ENCODE measurements at places on chromosomes 12 and 14. TPM values are rescaled to one million over a fixed set of nuclear protein-coding genes. Genes with fewer than 3 reads are reported as not detected.

BDKRB2 gene
- polyA plus RNA-seq = not detected

AQP6 gene
- polyA plus RNA-seq = not detected

LRIG3 gene
- polyA plus RNA-seq = not detected

CRACR2A gene
- 21.4 TPM for polyA plus RNA-seq

AACS gene
- polyA plus RNA-seq = 12.5 TPM

OLR1 gene
- not detected for polyA plus RNA-seq

HHIPL1 gene
- polyA plus RNA-seq = not detected

GPR137C gene
- not detected for polyA plus RNA-seq

SSTR1 gene
- not detected for polyA plus RNA-seq

- peaks cover 44% of the 10 kb centered on the region for H3K36me3 ChIP-seq
- H3K27me3 ChIP-seq = no peaks in the 10 kb centered on the region
- H3K4me3 ChIP-seq = no peak overlapping the region
- DNase-seq = no peak
- no peak overlapping the region for H3K27ac ChIP-seq
- peaks cover 64% of the 10 kb centered on the region for H3K4me1 ChIP-seq
These were observed 10.0 kb downstream of the SRSF5 start for GRCh38 chr14:69776875-69777453.

DNA sequence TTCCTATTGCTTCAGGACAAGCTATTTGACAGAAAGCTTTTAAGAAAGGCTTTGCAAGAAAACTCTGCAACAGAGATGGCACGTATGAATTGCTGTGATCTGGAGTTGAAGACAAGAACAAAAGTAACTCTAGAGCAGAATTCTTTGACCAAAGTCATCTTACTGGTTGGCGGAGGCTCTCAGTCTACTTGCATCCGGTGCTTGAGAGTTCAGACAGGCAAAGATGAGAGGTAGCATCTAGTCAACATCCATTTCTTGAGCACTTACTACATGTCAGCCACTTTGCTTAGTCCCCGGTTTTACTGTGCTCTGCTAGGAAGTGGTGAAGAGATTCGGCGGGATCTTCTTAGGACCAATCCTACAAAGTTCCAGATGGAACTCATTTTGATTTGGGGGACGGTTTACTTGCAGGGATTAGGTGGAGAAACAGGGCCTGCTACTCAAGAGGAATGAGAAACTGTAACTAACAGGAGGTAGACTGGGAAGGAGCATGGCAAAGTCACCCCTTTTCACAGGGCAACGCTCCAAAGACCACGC is 404 bp upstream of the CCDC91 start:
- no peaks in the 10 kb centered on the region for H3K36me3 ChIP-seq
- no peaks in the 10 kb centered on the region for H3K27me3 ChIP-seq
- no peak for DNase-seq
- H3K4me1 ChIP-seq = peaks cover 34% of the 10 kb centered on the region

DNA sequence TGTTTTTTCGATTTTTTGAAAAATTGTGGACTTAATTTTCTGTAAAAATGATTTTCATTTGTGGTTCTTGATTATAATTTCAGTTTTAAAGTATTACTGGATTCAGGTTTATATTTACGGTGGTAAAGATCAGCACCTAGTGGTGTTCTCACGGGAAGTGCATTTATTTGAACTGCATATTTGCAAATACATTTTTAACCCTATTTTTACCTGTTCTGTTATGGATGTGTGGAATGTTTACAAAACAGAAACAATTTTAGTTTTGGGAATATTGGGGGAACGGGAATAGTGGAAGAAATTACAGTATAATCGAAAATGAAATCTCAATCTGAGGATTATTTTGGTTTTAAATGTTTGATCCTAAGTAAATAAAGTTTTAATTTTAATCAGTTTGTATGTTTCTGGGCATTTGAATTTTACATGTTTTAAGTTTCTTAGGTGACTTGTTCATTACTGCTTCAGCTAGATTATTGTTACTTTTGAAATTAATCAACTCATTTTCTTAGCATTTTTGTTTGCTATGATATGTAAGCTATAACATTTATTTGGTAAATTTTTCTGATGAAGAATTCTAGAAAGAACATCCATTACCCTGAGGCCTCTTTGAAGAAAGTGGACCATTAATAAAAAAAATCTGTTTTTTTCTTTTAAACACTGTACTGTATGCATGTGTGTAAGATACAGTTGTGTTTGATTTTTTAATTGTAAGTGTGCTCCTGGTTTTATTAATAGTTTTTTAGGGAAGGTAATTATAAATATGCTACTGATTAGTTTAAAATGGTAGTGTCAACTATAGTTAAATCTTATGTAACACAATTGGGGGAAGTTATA is 942 bp downstream of the ATF7IP start:
- no peaks in the 10 kb centered on the region for H3K27me3 ChIP-seq
- no peaks in the 10 kb centered on the region for H3K36me3 ChIP-seq
- H3K27ac ChIP-seq = peak overlapping the region; percentile 90
- no peak for DNase-seq

DNA sequence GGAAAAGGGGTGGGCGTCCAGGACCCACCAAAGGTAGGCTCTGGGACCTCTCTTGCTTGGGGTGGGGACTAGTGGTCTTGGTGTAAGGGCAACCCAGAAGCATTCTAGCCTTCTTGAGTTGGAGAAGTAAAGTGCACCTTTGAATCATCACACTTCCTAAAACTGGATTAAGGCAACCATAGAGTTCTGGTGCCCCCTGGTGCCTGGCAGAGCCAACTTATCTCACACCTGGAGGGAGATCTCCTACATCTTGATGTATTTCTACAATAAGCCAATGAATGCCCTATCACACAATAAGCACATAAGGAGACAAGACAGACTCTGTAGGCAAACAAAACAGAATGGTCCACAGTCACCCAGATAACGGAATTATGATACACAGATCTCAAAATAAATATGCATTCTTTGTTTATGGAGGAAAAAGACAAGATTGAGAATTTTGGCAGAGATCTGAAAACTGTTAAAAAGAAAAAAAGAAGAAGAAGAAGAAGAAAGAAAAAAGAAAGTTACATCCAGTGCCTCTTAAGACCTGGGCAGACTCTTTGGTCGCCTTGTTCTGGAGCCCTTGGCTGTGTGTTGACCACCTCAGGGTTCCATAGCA is 95.9 kb upstream of the PPP2R5C start:
- no peaks in the 10 kb centered on the region for H3K36me3 ChIP-seq
- H3K27me3 ChIP-seq = peaks cover 6% of the 10 kb centered on the region
- no peaks in the 10 kb centered on the region for H3K4me1 ChIP-seq
- no peak overlapping the region for H3K27ac ChIP-seq
- no peak overlapping the region for H3K4me3 ChIP-seq

DNA sequence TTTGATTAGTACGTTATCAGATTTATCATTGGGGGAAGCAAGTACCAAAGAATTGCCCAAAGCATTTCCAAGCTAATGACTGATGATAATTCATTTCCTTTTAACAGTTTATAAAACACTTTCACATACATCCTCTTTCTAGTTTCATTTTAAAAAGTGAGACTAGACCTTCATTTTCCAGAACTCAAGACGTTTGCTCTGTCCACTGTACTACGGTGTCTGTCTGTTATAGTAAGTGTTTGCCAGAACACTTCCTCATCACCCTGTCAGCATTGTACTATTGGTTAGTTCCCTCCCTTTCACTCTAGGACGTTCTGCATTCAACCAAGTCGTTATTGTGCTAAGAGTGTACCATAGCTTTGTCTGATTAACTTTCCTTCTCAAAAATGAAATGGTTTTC is 81.7 kb upstream of the TMEM263 start:
- no peaks in the 10 kb centered on the region for H3K4me1 ChIP-seq
- H3K27ac ChIP-seq = no peak overlapping the region
- H3K36me3 ChIP-seq = peaks cover 9% of the 10 kb centered on the region
- no peak for DNase-seq

DNA sequence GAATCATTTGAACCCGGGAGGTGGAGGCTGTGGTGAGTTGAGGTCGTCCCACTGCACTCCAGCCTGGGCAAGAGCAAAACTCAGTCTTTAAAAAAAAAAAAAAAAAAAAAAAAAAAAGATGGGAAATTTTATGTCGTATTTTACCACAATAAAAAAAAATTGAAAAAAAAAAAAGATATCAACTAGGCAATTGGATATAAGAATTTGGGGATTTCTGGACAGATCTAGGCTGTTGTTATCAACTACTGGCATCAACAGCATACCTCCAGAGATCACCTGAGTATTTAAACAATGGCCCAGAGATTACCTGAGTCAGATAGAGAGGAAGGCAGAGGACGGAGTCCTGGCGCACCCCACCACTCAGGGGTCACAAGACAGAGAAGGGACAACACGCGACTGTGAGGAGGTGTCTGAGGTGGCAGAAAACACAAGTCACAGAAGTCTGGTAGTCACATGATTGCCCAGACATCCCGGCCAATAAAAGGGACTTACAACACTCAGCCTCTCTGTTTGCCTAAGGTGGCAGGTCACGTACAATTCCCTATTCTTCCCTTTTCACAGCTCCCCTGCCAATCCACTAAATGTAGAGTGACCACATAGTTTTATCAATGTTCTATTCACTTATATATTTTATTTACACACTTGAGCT is 1.8 kb downstream of the SPRING1 start:
- no peak overlapping the region for H3K27ac ChIP-seq
- no peak for DNase-seq
- H3K4me3 ChIP-seq = no peak overlapping the region

DNA sequence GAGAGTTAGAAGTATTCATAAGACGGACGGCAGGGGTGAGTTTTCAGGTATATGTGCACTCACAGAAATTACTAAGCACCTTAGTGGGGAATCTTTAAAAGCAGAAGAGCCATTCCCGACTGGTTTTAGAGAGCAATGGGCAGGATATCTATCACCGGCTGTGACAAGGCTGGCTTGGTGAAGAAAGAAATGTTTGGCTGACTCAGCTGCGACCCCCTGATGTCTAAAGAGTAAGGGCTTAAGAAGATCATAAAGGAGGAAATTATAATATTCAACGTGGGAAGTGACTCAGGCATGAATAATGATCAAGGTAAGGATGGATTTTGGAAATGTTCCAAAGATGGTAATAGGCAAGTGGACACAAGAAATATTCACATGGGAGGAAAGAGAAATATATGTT is 407.6 kb downstream of the TMEM132D start:
- H3K36me3 ChIP-seq = no peaks in the 10 kb centered on the region
- H3K27ac ChIP-seq = no peak overlapping the region

GRCh38 chr14:22781301-22781991 is 15.0 kb downstream of the OXA1L start:
- no peaks in the 10 kb centered on the region for H3K4me1 ChIP-seq
- DNase-seq = no peak
- H3K27ac ChIP-seq = no peak overlapping the region
- H3K27me3 ChIP-seq = no peaks in the 10 kb centered on the region
- H3K4me3 ChIP-seq = no peak overlapping the region

DNA sequence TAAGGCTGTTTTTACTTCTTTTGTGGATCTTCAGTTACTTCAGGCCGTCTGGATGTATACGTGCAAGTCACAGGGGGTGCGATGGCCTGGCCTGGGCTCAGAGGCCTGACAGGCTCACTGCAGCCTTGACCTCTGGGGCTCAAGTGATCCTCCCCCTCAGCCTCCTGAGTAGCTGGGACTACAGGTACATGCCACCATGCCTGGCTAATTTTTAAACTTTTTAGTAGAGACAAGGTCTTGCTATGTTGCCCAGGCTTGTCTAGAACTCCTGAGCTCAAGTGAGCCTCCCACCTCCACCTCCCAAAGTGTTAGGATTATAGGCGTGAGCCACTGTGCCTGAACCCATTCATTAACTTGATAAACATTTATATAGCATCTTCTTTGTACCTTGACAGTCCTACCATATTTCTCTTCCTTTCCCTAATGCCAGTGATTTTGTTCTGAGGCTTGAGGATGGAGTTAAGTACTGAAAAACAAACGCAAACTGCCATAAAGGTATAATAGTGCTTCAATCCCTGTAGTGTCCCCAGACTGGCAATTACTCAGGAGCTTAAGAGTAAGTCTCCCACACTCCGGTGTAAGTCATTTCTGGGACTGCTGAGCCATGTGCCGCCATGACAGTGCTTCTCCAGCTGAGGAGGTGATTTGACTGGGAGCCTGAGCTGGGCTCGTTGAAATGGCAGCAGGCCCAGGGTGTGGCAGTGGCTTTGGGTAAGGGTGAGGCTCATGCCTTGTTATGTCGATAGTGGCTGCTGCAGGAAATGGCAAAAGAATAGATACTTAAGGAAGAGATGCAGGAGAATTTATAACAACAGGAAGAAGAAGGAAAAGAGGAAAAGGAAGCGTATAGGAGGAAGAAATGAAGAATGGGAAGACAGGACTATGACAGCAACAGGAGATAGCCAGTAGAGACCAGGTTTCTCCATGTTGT is 43.7 kb upstream of the HECTD1 start:
- H3K4me3 ChIP-seq = no peak overlapping the region
- H3K27me3 ChIP-seq = no peaks in the 10 kb centered on the region
- H3K4me1 ChIP-seq = no peaks in the 10 kb centered on the region
- no peaks in the 10 kb centered on the region for H3K36me3 ChIP-seq
- DNase-seq = no peak

DNA sequence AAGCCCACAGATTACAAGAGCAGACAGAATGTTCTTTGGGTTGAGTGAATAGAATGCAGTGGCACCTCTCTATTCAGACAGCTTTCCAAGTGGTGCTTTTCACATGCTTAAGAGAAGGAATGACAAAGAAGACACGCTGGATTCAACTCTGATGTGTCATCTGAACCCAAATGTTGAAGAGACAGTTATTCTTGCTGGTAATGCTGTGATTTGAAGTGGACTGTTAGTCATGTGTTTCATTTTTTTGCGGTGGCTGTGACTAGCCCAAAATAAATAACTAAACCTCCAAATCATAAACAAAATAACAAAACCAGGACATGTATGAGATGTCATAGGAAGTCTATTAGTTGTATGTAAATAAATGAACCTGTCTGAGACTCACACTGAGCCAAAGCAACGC is 391.8 kb upstream of the PRICKLE1 start:
- no peaks in the 10 kb centered on the region for H3K27me3 ChIP-seq
- no peak for DNase-seq
- no peaks in the 10 kb centered on the region for H3K4me1 ChIP-seq
- no peaks in the 10 kb centered on the region for H3K36me3 ChIP-seq
- no peak overlapping the region for H3K27ac ChIP-seq
- no peak overlapping the region for H3K4me3 ChIP-seq

GRCh38 chr12:39230086-39230485 is 212.8 kb downstream of the KIF21A start:
- H3K4me3 ChIP-seq = no peak overlapping the region
- H3K36me3 ChIP-seq = no peaks in the 10 kb centered on the region
- H3K4me1 ChIP-seq = no peaks in the 10 kb centered on the region
- H3K27ac ChIP-seq = no peak overlapping the region
- no peaks in the 10 kb centered on the region for H3K27me3 ChIP-seq

DNA sequence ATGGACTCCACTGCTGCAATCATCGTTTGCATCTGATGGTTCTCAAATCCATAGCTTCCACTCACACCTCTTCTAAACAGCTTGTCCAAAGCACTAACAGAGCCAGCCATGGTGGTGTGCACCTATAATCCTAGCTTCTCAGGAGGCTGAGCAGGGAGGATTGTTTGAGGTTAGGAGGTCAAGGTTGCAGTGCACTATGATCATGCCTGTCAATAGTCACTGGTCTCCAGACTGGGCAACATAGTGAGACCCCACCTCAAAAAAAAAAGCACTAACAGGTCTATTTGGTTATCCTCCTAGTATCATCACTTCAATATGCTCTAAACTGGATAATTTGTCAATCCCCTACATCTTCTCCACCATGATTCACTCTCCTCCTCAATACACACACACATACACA is 63.2 kb downstream of the TTC9 start:
- no peak overlapping the region for H3K4me3 ChIP-seq
- no peak overlapping the region for H3K27ac ChIP-seq
- H3K27me3 ChIP-seq = no peaks in the 10 kb centered on the region
- H3K36me3 ChIP-seq = no peaks in the 10 kb centered on the region
